ENCODE measurements at places on chromosomes 7 and 10.

DNA sequence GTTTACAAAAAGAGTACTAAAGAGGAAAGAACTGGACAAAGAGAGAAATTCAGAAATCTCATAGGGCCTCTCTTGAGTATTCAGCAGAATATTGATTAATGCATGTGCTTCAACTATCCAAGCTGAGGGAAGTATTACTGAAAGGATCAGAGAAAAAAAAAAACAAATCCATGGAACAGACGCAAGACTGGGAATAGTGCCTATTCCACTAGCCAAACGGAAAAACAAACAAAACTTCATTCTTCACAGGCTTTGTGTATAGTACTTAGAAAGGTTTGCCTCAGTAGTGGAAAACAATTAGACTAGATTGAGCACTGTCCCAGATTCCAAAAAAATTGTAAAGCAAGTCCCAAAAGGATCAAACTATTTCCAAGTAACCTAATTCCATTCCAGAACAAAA is 106.2 kb downstream of the TFEC start:
- no peak for DNase-seq

GRCh38 chr10:44478876-44479705 is 94.2 kb upstream of the CXCL12 start:
- no peak for DNase-seq

DNA sequence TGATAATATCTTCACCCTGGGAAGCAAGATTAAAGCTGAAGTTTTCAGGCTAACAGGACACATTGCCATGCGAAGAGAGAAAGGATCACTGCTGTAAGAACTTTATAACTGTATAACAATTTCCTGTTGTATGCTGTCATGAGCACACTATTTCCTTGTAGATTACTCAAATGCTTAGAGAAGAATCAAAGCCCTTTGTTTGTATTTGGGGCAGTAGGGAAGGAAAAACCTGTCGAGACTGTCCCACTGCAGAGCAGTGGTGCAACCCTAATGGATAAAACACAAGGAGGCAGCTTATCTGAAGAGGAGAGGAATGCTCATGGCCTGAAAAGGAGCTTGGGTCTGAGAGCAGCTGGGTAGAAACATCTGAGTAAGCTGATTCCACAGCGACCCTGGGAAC is 327.7 kb upstream of the NPSR1 start:
- no peak for DNase-seq

DNA sequence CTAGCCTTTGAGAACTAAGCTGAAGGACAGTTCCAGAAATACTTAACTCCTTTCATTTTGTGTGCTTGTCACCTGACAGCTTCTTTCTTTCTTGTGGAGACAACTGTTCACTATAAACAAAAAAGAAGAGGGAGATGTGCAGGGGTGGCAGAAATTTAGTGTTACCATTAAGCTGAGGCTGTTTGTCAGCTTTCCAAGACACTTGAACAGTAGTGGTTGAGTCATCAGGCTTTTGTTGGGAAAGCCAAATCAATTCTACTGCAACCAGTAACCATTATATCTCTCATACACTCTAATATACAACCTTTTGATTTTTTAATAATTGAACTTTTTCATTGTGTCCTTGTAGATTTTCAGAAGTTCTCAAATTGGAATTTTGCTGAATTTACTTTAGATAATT is 75.3 kb downstream of the POLL start:
- DNase-seq: no peak

GRCh38 chr10:69292459-69292858 is 14.2 kb downstream of the HK1 start:
- no peak for DNase-seq

DNA sequence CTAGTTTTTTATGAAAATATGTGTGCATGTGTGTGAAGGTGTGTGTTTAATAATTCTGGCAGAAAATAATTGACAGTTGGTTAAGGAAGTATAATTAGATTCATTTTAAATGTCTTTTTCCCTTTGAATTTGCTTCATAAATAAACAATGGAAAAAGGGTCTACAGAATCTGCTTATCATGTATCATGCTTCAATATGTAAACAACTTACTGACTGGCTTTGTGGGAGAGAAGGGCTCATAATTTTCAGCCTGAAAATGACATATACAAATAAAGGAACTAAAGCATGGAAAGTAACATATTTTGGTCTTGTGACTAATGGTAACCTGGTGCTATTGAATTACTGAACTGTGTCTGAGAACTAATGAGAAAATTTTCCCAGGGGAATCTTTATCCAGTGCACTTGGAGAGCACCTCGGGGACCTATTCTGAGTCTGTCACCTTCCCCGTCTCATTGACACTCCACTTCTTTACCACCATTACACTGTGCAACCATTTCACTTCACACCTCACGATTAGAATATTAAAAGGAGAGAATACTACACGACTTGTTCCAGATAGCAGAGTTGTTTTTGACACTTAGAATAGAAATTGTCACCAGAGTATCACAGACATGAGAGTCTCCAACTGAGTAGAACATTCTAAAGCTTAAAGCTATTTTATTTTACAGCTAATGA is 298.6 kb downstream of the TFEC start:
- DNase-seq: no peak

- DNase-seq: no peak
Measured at GRCh38 chr10:132907821-132908620, 34.3 kb downstream of the CFAP46 start.

Measured in stimulated activated CD8-positive, alpha-beta memory T cell treated with anti-CD3 and anti-CD28 coated beads, Interleukin-7, amount 100 ng/mL, for 4 hours (primary cell).